ENCODE measurements at places on chromosomes 7 and 10. TPM values are rescaled to one million over a fixed set of nuclear protein-coding genes. Genes with fewer than 3 reads are reported as not detected.

DNA sequence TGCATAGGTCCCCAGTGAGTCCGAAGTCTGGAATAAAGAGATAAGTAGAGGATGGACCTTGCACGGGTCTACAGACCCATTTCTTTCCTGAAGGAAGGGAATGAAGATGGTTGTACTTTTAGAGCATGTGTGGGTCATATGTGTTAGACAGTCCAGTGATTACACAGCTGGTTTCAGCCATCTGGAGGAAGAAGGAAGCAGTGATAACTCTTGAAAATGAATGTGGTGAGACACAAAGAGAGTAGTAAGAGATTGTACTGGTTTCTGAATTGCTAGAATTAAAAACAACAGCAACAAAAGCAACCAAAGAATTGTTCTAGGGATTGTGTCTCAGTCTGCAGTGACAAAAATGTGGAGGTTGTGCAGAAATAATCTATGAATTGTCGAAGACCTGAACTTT is 258.9 kb downstream of the SUGCT start:
- no peaks in the 10 kb centered on the region for H3K4me1 ChIP-seq
- no peaks in the 10 kb centered on the region for H3K36me3 ChIP-seq
- no peaks in the 10 kb centered on the region for H3K27me3 ChIP-seq
- no peak overlapping the region for H3K4me3 ChIP-seq

DNA sequence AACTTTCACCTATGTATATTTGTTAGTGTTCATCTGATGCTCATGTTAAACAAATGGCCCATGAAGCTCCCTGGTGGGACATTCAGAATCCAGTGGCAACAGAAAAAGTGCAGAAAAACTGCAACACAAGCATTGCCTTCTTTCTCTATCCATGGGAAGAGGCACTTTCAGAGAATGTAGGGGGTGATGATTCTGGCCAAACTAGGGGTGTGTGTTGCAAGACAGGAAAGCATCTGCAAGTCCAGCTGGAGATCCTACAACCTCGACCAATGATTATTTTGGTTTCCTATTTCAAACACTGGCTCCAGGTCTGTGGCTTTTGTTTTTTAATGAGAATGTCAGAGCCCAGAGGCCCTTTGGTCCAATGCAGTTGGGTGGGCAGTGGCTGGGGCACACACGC is 198.7 kb downstream of the CXCL12 start:
- no peaks in the 10 kb centered on the region for H3K36me3 ChIP-seq
- no peak overlapping the region for H3K4me3 ChIP-seq
- H3K27me3 ChIP-seq: peaks cover 8% of the 10 kb centered on the region
- no peaks in the 10 kb centered on the region for H3K4me1 ChIP-seq

DNA sequence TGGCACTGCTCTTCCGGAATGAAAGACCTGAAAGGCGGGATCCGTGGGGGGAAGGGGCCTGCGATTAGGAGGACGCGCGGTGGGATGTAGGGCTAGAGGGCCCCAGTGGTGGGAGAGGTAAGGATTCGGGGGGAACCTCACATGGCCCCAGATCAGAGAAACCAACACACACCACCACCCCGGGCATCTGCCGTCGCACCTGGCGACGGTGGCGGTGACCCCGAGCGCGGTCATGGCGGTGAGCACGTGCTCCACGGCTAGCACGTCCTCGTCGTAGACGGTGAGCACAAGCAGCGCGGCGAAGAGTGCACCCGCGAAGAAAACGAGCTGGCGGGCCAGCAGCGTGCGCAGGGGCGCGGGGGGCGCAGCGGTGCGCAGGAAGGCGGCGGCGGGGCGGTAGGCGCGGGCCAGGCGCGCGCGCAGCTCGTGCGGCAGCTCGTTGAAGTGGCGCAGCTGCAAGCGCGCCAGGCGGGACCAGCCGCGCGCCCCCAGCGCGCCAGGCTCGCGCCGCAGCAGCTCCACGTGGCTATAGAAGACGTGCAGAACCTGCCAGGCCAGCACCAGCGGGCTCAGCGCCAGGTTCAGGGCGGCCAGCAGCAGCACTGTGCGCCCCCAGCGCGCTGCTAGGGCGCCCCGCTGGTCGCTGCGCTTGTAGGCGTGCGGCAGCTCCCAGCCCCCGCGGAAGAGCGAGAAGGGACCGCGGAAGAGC is 5.7 kb downstream of the ATG9B start:
- H3K4me3 ChIP-seq: peak overlapping the region; percentile 66
- peaks cover 45% of the 10 kb centered on the region for H3K4me1 ChIP-seq
- H3K27me3 ChIP-seq: peaks cover 9% of the 10 kb centered on the region

DNA sequence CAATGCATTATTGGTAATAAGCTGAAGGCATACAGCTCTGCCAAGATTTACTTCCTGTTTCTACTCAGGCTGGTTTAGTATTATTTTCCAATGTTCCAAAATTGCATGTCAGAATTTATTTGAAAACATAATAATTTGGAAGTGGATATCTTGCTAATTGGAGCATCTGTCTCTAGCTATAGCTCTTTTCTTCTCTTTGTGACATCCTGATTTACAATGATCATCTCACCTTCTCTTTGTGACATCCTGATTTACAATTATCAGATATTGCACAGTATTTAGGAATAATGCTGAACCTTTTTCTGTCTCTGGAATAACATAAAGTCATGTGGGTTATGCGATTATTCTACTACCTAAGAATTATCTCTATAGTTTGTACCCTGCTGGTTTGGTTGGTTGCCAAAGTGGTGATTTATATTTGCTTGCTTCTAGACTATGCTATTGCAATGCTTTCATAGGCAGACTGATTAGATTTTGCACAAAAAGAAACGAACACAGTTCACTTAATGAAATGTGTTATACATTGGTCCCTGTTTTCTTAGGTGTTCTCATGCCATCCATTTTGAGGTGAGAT is 44.3 kb upstream of the CABCOCO1 start:
- H3K27ac ChIP-seq: no peak overlapping the region
- DNase-seq: no peak
- H3K4me3 ChIP-seq: no peak overlapping the region
- no peaks in the 10 kb centered on the region for H3K36me3 ChIP-seq
- H3K27me3 ChIP-seq: peaks cover 2% of the 10 kb centered on the region

DNA sequence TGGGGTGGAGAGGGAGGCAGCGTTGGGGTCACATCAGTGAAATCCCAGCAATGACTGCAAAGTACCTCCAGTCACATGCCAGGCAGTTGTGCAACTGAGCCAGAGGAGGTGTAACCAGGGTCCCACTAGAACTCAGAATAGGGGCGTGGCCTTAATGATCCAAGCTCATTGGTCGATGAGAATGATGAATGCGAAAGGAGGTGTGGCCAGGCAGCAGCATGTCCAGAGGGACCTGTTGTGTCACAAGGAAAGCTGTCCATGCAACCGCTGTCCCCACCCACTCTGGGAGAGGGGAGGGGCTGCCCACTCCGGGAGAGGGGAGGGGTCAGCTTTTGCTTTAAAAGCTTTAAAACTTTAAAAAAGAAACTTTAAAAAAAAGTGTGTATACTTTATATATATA is 25.3 kb upstream of the MTPAP start:
- H3K4me1 ChIP-seq: peaks cover 18% of the 10 kb centered on the region
- H3K36me3 ChIP-seq: no peaks in the 10 kb centered on the region
- DNase-seq: no peak

DNA sequence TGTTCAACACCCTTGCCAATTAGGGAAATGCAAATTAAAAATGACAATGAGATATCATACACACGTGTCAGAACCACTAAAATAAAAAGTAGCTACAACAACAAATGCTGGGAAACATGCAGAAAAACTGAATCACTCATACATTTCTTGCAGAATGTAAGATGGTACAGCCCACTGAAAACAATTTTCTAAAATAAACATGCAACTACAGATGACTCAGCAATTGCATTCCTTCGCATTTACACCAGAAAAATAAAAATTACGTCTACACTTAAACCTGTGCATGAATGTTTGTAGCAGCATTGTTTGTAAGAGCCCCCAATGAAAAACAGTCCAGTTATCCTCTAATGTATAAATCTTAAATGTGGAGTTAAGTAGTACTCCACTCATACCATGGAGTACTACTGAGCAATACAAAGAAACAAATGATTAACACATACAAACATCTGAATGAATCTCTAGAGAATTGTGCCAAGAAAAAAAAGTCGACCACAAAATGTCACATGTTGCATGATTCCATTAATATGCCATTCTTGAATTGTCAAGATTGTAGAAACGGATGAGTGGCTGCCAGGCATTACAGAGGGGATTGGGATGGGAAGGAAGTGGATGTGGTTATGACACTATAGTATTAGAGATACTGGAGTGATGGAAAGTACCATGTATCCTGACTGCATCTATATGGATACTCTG is 134.6 kb upstream of the NPSR1 start:
- no peaks in the 10 kb centered on the region for H3K4me1 ChIP-seq
- no peak overlapping the region for H3K4me3 ChIP-seq
- DNase-seq: no peak

- H3K4me3 ChIP-seq: no peak overlapping the region
- DNase-seq: no peak
- no peaks in the 10 kb centered on the region for H3K4me1 ChIP-seq
These were observed 955.7 kb upstream of the ZNF722 start for GRCh38 chr7:63042730-63043511.

DNA sequence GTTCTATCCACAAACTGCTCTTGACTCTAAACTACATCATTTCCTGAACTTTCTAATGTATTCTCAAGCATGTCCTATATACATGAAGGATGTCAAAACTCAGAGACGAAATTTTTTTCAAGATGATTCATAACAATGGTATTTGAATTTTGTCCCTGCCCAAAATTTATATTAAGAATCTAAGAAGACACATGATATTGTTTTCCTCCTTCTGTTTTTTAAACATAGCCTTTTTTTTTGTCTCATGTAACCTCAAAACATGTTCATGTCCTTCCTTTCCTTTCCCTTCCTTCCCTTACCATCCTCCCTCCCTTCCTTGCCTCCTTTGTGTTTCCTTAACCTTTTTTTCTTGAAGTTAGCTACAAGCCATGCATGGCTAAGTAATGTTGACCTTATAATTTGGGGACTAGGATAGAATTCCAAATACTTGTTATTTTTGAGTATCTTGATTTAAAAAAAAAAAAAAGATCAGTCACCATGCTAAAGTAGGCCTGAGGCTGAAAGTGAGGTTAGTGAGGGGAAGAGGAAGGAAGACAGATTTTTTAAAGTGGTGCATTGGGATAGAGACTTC is 163.0 kb downstream of the SUGCT start:
- no peak overlapping the region for H3K4me3 ChIP-seq
- no peaks in the 10 kb centered on the region for H3K27me3 ChIP-seq
- H3K4me1 ChIP-seq: peaks cover 3% of the 10 kb centered on the region

- H3K27me3 ChIP-seq: peaks cover 2% of the 10 kb centered on the region
- H3K4me1 ChIP-seq: no peaks in the 10 kb centered on the region
- H3K27ac ChIP-seq: no peak overlapping the region
- no peak overlapping the region for H3K4me3 ChIP-seq
- no peaks in the 10 kb centered on the region for H3K36me3 ChIP-seq
These were observed 175.8 kb downstream of the SH2D4B start for GRCh38 chr10:80713398-80713928.

DNA sequence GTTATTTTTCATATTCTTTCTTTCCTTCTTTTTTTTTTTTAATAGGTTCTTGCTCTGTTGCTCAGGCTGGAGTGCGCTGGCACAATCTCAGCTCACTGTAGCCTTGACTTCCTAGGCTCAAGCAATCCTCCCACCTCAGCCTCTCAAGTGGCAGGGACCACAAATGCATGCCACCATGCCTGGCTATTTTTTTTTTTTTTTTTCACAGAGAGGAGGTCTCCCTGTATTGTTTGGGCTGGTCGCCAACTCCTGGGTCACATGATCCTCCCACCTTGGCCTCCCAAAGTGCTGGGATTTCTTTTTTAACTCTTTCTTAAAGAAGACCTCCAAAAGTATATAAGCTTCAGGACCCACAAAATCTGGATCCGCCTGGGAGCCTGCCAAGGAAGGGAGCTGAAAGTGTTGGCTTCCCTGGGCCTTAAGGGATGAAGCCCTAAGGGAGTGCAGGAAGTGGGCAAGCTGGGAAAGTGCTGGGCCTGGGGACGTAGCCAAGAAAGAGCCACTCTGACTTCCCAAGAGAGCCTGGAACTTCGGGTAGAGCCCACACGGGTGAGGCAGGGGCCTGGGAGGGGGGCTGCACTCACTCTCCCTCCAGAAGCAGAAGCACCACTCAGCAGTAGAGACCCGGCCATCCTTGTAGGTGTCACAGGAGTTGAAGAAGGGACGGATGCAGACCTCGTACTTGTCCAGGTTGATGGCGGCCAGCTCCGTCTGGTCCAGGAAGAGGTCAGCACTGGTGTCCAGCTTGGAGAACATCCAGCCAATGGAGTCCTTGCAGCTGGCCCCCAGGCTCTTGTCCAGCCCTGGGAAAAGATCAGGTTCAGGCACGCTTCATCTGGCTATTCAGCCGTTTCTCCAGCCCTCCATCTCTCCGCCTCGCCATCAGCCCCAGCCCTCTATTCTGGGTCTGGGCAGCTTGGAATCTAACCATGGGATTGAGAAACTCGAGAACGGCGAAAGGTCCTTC is 21.8 kb downstream of the SPOCK2 start:
- DNase-seq: no peak
- no peak overlapping the region for H3K4me3 ChIP-seq
- H3K27me3 ChIP-seq: no peaks in the 10 kb centered on the region
- peaks cover 21% of the 10 kb centered on the region for H3K4me1 ChIP-seq

GRCh38 chr7:22935269-22935668 is 78.7 kb downstream of the HYCC1 start:
- H3K4me3 ChIP-seq: no peak overlapping the region
- no peaks in the 10 kb centered on the region for H3K4me1 ChIP-seq
- DNase-seq: no peak
- peaks cover 6% of the 10 kb centered on the region for H3K27me3 ChIP-seq
- no peaks in the 10 kb centered on the region for H3K36me3 ChIP-seq

DNA sequence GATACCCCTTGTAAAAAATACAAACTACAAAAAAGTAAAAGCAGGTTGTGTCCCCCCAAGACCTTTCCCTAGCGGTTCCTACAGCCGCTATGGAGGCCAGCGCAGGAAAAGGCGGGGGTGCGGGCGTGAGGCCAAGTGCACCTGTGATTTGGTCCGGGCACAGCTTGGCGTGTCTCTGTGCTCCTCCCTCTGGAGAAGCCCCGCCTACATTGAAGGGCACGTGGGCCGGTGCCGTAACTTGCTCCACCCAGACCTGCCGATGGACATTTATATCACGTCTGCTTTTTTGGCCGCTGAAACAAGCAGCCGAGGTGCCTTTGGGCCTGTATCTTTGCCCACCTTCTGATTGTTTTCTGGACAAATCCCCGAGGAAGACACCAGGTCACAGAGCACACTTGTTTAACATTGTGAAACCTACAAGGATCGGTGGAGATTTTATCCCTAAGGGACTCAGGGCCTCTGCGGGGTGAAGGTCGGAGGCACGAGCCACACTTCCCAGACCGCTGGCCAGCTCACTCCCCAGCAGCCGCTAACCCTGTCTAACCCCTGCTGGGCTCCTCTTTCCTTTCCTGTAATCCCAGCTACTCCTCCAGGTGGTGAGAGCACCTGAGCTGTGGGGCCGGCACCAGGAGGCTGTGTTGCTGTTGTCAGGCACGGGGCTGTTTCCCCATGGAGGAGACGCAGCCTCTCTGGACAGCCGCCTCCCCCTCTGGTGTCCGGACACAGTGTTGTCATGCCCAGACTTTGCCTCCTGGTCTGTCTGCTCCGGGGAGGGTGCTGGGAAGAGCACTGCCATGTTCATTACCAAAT is 18.8 kb upstream of the INPP5A start:
- no peaks in the 10 kb centered on the region for H3K4me1 ChIP-seq
- no peaks in the 10 kb centered on the region for H3K36me3 ChIP-seq
- H3K27ac ChIP-seq: no peak overlapping the region
- DNase-seq: peak; percentile 16
- no peak overlapping the region for H3K4me3 ChIP-seq

- H3K27ac ChIP-seq: peak overlapping the region; percentile 1
- no peaks in the 10 kb centered on the region for H3K27me3 ChIP-seq
- no peak for DNase-seq
- H3K4me1 ChIP-seq: peaks cover 51% of the 10 kb centered on the region
These were observed 8.1 kb downstream of the DLD start for GRCh38 chr7:107898997-107899594.

GPC2 gene
- 5.3 TPM for total RNA-seq

DLG5 gene
- 2.1 TPM for total RNA-seq

DOCK1 gene
- total RNA-seq: 0.75 TPM

KAZALD1 gene
- 0.47 TPM for total RNA-seq

TMEM196 gene
- total RNA-seq: not detected

All from activated CD4-positive, alpha-beta T cell treated with anti-CD3 and anti-CD28 coated beads for 36 hours (primary cell).